ENCODE measurements at places on chromosomes 3 and 15.
A peak's percentile ranks its signal among the peaks of the same experiment; 100 is the strongest.

DNA sequence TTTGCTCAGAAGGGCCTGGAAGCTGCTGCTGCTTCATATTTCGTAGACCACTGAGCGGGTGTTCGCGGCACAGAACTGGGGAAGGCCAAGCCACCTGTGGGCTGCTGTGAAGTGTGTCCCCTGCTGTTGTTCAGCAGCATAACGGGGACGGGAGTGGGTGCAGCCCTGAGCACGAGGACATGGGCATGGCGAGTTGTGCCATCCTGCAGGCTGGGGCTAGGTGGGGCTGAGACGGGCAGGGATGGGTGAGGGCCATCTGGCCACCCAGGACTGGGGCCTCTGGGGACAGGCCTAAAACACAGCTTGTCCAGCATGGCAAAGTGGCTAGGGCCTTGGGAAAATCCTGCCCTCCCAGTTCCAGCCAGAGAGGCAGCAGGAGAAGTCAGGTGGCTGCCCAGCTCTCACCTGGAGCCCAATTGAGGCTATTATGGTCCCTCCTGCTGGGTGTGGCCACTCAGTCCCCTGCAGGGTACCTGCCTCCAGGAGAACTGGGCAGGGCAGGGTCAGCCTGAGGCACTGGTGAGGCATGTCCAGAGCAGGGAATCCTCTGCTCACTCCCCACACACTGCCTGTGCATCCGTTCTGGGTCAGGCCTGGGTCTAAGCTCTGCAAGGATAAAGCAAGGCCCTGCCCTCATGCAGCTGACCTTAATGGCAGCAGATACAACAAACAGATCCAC, 29.5 kb downstream of the CFAP100 start:
- no peak for DNase-seq

DNA sequence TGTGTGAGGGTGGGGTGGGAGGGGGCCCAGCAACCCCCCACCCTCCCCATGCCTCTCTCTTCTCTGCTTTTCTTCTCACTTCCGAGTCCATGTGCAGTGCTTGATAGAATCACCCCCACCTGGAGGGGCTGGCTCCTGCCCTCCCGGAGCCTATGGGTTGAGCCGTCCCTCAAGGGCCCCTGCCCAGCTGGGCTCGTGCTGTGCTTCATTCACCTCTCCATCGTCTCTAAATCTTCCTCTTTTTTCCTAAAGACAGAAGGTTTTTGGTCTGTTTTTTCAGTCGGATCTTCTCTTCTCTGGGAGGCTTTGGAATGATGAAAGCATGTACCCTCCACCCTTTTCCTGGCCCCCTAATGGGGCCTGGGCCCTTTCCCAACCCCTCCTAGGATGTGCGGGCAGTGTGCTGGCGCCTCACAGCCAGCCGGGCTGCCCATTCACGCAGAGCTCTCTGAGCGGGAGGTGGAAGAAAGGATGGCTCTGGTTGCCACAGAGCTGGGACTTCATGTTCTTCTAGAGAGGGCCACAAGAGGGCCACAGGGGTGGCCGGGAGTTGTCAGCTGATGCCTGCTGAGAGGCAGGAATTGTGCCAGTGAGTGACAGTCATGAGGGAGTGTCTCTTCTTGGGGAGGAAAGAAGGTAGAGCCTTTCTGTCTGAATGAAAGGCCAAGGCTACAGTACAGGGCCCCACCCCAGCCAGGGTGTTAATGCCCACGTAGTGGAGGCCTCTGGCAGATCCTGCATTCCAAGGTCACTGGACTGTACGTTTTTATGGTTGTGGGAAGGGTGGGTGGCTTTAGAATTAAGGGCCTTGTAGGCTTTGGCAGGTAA, 8.1 kb downstream of the FAM131A start:
- DNase-seq: peak; percentile 58

GRCh38 chr15:63385911-63386531, 4.4 kb upstream of the CA12 start:
- no peak for DNase-seq

- no peak for DNase-seq
These were observed 25.5 kb upstream of the FLNB start for GRCh38 chr3:57982561-57983243.

GRCh38 chr3:97827741-97828471, 6.1 kb downstream of the CRYBG3 start:
- no peak for DNase-seq

DNA sequence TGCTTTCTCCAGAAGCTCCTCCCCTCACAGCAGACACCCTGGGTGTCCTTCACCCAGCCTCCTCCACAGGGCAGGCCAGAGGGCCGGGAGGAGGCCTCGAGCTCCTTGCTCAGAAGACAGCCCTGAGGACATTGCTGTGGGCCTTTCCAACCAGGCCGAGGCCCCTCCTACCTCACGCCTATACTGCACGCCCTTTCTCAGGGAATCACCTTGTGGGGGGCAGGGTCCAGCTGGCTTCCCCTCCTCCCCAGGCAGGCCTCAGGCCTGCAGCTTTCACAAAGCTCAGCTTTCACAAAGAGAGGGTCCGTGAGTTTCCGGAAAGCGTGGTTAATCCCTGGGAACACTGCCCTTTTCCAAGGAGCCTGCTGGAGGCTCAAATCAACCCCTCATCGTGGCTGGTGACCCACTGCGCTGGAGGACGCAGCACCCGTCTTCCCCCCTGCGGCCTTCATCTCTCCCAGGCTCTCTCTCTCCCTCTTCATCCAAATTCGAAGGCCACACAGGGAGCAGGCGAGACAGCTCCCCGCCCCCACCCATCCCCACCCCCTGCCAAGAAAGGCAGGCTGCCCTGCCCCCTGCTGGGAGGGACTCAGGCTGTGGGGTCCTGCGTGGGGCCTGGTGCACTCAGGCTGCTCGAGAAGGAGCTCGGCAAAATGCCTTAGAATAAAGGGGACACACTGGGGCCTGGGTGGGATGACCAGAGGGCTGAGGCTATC, 79.4 kb downstream of the OCA2 start:
- no peak for DNase-seq

- DNase-seq: no peak
These were observed 21.0 kb downstream of the CLPX start for GRCh38 chr15:65164139-65164538.

DNA sequence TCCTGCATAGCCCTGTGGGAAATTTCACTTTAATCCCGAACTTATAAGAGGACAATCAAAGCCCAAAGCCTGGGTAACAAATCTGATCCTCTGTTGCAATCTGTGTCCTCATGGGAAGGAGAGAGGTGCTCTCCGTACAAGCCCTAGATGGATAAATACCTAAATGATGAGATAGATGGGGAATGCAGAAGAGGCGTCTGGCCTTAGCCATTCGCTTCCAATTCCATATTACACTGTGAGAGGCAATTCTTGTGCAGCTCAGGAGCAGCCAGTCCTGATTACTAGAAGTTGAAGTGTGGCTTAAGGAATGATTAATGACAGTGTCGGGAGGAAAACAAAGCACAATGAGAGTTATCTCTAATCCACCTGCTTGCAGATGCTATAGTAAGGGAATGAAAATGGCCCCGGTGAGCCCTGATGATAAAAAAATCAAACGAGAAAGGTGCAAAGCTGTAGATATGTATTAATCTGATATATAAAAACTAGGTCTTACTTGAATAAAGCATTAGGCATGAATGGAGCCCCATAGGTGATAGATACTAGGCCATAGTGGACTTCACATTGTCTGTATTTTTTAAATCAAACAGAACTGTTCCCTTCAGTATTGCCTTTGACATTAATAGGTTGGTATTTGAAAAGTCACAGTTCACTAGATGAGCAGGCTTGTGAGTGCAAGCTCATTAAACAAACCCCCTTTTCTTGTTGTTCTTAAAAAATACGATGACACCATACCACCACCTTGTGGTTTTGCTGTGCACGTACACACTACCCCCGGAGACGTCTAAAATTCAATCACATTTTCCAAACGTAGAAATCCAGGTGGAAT, 54.2 kb upstream of the TMCO5A start:
- peak; percentile 44 for DNase-seq

GRCh38 chr3:5694266-5694665, 506.8 kb downstream of the EDEM1 start:
- no peak for DNase-seq

GRCh38 chr3:40598962-40599361, 74.2 kb downstream of the ZNF621 start:
- no peak for DNase-seq

DNA sequence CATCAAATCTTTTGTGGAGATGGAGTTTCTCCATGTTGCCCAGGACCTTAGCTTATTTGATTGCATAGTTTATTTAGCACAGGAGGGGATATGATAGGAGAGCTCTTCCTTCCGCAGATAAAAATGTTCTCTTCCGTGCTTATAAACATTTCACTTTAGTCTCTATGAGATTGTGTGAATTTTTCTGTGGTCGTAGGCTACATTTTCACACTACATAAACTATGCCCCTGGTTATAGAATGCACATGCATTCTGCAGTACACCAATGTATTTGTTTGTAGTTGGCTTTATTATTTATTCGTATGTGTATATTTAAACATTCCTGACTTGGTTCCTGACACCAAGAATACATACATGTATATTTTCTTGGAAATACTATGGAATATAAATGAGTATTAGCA, 139.2 kb downstream of the UBE2E2 start:
- DNase-seq: no peak

DNA sequence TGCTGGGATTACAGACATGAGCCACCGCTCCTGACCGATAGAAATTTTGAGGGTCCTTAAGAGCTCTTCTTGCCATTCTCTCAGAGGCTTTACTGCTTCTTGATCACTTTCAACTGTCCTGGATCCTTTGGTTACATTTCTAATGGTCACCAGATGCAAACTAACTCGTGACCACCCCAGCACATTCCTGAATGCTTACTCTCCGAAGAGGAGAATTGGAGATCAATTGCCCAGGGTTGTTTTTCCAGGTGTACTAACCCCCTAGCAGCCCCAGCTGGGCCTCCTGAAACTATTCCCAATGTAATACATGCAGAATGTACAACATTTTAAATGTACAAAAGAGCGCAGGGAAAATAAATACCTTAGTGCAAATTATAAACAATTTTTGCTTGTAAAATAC, 65.1 kb upstream of the TBL1XR1 start:
- DNase-seq: no peak

- no peak for DNase-seq
These were observed 291.2 kb upstream of the KCNMB2 start for GRCh38 chr3:178244733-178245709.

- no peak for DNase-seq
These were observed 26.5 kb downstream of the PLA1A start for GRCh38 chr3:119624002-119624720.

- DNase-seq: no peak
These were observed 270.5 kb upstream of the ADAMTS9 start for GRCh38 chr3:64958199-64958843.

GRCh38 chr15:66740802-66741201, 38.8 kb downstream of the SMAD6 start:
- no peak for DNase-seq

GRCh38 chr3:56094170-56094569, 374.1 kb downstream of the ERC2 start:
- DNase-seq: no peak

GRCh38 chr15:98835876-98836275, 171.7 kb downstream of the PGPEP1L start:
- no peak for DNase-seq

DNA sequence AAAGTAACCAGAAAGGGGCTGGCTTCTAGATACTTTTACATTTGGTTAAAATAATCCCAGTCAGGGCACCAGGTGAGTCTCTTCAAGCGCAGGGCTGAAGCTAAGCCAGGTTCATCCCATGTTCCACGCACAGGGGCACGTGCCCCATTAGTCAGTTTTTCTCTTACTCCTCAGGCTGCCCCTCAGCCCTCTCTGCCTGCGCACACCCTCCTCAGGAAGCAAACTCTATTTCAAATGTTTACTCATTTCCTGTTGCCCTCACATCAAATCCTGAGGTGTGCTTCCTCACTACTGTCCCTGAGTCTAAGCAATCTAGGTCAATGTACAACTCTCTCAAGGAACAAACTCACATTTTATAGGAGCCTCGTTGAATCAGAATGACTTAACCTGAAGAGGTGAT, 48.5 kb downstream of the THBS1 start:
- DNase-seq: no peak

DNA sequence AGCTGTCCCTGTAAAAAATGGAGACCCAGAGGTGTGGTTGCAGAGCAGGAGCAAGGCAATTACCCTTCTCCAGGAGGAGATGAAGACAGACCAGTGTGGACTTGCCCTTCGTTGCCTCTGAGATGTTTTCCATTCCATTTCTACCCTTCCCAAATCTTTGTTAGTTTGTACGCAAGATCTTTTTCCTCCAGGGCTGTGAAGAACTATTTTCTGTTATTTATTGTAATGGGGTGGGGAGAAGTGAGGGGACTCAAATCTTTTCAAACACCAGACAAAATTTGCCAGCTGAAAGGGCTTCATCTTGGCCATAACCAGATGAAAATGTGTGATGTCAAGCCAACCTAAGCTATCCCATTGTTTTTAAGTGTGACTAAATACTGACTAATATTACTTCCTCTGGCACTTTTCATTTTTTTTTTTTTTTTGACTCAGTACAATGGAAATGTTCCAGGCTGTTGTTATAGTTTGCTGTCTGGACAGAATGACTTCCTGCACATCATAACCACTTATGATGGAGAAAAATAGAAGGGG, 271.3 kb upstream of the TPRG1 start:
- DNase-seq: no peak

DNA sequence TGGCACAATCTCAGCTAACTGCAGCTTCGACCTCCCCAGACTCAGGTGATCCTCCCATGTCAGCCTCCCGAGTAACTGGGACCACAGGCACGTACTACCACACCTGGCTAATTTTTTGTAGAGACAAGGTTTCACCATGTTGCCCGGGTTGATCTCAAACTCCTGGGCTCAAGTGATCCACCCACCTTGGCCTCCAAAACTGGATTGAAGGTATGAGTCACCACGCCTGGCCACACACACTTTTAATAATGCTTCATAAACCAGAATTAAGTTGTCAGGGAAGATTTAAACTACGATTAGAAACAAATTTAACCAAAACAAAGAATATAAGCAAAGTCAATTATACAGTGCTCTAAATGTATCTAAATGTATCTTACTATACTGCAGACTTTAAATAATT, 87.5 kb downstream of the LRRFIP2 start:
- no peak for DNase-seq

DNA sequence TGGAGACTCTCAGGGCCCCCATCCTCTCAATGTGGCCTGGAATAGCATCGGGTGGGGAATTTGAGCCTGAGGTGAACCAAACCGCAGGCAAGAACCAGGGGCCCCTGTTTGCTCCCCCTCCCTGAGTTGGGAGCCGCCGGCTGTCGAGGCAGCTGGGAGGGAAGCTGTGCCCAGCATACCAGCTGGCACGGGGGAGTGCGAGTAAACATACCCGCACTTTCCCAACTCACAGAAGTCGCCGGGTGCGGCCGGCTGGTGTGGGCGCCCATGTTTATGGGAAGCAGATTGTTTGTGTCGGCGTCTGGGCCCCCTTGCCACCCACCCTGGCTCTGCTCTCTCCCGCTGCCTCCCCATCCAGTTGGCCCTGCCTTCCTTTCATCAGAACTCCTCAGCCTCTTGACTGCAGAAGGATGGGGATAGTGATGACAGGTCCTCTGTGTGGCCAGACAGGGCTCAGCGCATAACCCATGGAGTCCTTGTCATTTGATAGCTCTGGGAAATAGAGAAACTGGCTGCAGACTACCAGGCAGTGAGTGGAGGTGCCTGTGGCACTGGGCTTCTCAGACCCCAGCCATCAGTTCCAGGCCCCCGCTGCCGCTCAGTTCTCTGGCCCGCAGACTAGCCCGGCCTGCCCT, 60.4 kb downstream of the CACNA2D2 start:
- no peak for DNase-seq
